ENCODE measurements at places on chromosomes 13 and 19.

DNA sequence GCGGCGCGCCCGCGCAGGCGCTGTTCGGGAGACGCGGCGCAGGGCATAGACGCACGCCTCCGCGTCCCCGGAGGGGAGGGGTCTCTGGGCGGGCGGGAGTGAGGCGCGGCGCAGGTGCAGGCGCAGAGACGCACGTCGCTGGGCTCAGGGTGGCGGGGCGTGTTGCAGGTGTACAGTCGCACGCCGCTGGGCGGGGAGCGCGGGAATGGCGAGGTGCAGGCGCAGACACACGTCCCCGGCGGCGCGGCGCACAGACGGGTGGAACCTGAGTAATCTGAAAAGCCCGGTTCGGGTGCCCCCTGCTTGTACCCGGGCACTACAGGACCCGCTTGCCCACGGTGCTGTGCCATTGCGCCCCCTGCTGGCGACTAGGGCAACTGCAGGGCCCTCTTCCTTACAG lies 44.7 kb downstream of the PLPP2 start:
- DNase-seq = no peak

GRCh38 chr13:28753946-28754345 lies 35.2 kb upstream of the SLC46A3 start:
- no peak for DNase-seq

DNA sequence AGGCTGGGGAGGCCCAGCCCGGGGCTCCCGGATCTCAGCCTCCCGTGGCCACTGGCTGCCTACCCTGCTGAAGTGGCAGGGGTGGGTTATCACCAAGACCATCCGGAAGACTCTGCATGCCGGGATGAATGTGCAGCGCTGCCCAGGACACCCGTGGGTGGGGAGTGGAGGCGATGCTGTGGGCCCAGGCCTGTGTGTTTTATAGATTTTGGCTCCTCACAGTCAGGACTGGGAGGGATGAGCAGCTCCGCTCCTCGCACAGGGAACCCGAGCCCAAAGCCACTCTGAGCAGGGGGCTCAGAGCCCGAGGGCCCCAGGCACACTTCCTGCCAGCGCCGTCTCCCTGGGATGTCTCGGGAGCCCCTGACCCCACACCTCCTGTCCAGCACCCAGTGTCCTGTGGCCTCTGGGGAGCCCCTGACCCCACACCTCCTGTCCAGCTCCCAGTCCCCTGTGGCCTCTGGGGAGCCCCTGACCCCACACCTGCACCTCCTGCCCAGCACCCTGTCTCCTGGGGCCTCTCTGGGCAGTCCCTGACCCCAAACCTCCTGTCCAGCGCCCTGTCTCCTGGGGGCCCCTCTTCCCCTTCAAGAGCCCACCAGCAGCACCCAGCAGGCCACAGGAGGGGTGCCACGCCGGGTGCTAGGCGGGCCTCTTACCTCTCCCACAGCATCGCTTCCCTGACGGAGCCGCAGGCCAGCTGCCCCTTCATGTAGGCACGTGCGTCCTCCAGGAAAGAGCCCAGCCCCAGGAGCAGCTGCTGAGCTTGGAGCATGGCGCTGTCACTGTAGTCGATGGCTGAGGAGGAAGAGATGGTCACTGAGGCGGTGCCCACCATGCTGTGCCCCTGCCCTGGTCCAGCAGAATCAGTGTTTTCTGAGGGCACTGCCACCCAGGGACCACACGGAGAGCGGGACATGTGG lies 31.4 kb downstream of the NAXD start:
- no peak for DNase-seq

GRCh38 chr19:29326849-29327840 lies 114.2 kb upstream of the UQCRFS1 start:
- no peak for DNase-seq

DNA sequence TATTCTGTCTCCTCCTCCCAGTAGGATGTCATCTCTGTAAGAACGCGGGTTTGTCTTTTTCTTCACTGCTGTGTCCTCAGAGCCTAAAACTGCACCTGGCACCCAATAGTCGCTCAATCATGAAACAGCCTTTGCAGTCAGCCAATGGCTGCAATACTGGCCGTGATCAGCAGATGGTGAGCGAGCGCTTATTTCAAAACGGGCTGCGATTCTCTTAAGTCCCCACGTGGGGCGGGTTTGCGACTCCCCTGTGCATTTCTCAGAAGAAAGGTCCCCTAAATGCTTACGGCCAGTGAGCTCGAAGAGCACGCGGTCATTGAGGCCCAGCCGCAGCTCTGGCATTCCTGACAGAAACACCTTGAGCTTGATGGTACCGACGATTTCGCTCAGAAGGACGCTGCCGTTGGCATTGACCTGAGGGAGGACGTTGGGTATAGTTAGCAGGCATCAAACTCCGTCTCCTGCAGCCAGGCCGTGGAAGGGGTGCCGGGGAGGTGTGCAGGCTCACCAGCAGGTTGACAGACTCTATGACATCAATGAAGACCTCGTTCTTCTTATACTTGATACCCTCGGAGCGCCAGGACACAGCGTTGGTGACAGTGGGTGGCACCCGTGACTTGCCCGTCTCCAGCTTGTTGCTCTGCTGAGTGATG lies 6.0 kb downstream of the AP1M2 start:
- no peak for DNase-seq

DNA sequence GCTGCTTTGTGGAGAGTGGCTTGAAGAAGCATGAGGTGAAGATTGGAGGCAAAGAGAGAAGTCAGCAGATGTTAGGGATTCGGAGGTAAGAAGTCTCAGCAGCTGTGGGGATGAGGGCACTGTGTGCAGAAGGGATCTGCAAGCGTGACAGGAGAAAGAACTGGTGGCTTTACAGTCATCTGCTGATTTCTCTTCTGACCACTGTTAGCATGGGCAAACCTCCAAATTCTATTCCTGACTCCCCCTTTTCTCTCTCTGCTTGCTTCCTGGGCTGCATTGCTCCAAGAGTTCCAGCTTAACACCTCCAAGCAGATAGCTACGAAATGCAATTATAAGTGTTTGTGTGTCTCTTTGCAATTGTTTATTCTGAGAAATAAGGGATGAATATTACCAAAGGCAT lies 159.6 kb downstream of the GGACT start:
- no peak for DNase-seq

- DNase-seq = no peak
Measured at GRCh38 chr13:20714563-20715329, 11.2 kb downstream of the IL17D start.

GRCh38 chr19:3984584-3984907 lies 717 bp downstream of the EEF2 start:
- no peak for DNase-seq

GRCh38 chr19:29381353-29382203 lies 144.2 kb upstream of the VSTM2B start:
- DNase-seq = no peak

DNA sequence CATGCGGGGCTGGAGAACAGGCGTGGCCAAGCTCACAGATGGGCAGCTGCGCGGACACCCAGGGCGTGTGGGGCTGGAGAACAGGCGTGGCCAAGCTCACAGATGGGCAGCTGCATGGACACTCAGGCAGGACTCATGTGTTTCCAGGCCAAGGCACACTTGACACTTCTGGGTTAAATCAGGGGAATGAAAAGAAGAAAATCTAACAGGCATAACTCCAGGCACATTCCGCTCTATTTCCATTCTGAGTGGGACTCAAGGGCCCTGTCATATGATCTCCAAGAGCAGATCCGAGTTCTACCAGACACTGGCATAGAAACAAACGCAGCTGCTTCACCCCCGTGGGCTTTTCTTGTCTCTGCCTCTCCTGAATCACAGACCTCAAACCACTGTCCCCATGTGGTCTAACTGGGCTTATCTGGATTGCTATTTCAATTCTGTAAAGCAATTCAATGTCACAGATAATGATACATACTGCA lies 17.4 kb upstream of the C13orf46 start:
- no peak for DNase-seq

DNA sequence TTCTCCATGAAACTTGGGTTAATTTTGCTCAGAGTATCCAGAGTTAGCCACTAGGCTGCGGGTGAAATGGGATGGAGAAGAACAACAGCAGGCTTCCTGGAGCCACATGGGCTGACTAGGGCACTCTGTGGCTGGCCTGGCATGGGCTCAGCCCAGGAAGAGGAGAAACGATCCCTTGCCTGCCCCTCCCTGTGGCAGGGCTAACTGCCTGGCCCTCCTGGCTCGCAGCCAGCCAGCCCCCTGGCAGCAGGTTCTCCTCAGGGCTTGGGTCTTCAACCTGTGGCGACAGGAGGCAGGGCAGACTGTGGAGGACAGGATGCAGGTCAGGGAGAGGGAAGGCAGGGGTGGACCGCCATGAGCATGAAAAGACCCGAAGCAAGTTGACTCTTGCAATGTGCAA lies 78.7 kb upstream of the GPR183 start:
- no peak for DNase-seq

GRCh38 chr19:17331045-17331558 lies 3.6 kb downstream of the ANO8 start:
- DNase-seq = no peak

DNA sequence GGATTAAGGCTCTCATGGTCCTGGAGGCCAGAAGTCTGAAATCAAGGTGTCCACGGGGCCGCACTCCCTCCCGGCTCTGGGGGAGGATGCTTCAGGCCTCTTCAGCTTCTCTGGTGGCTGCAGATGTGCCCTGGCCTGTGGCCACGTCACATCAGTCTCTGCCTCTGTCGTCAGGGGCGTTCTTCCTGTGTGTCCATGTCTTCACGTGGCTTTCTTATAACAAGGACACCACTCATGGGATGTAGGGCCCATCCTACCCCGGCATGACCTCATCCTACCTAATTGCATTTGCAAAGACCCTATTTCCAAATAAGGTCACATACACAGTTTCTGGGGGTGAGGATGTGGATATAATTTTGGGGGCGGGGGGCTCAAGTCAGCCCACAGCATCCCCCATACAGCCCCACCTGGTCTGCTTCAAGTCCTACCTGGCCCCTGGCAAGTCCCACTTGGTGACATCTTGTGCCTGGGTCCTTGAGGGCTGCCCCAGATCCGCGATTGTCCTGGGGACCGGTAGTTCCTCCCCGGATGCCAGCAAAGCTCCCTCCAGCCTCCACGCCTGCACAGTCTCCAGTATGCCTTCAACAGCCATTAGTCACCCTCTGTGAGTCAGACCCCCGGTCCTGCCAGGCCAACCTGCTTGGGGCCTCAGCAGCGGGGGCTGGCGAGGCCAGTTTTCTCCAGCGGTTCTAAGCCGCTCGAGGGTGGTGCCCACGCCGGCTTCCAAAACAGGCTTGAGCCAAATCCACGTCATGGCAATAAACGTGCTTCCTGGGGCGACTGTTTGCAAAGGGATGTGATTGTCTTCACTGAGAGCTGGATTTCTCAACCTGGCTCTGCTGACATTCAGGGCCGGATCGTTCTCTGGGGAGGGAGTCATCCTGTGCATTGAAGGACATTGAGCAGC lies 32.2 kb downstream of the MYO9B start:
- DNase-seq = no peak

DNA sequence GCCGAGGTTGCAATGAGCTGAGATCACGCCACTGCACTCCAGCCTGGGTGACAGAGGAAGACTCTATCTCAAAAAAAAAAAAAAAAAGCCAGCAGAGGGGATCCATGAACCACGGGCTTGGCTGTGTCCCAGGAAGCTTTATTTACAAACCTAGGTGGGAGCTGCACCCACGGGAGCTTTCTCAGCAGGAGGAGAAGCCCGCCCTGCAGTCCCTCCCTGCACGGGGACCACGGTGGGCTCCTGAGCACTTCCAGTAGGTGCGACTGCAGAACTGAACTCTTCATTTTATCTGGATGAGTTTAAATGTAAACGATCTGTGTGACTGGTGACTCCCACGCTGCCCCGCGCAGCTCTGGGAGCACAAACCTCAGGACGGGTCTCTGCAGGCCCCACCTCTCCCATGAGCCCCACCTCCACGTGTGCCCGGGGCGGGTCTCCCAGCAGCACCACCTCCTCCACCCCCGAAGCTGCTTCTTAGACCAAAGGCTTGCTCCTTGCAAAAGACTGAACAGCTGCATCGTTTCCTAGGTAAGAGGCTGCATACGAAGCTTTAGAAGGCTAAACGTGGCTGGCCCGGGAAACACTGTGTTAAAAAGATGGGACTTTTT lies 66.4 kb downstream of the SPACA7 start:
- DNase-seq = no peak

- no peak for DNase-seq
Measured at GRCh38 chr19:11499220-11499726, 6.4 kb downstream of the ZNF653 start.

GRCh38 chr13:88042489-88042888 lies 371.3 kb downstream of the SLITRK5 start:
- no peak for DNase-seq

DNA sequence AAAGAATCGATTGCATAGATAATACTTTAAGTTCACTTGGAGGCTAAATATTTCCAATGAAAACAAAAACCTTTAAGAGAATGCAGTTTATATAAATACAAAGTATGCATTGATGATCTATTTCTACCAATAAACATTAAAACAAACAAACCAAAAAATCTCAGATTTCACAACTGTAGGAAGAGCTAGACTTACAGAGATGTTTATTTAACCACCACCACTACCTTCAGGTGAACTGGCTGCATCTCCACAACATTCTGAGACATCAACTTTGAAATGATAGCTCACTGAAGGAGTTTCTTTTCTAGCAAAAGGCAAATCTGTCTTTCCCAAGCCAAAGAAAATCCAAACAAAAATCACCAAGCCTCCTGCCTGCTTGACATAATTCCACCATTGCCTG lies 44.2 kb downstream of the FOXO1 start:
- no peak for DNase-seq

- no peak for DNase-seq
Measured at GRCh38 chr13:26502826-26503225, 54.7 kb upstream of the WASF3 start.

- DNase-seq = peak; percentile 74
Measured at GRCh38 chr13:24221007-24221406, 60.5 kb downstream of the SPATA13 start.

DNA sequence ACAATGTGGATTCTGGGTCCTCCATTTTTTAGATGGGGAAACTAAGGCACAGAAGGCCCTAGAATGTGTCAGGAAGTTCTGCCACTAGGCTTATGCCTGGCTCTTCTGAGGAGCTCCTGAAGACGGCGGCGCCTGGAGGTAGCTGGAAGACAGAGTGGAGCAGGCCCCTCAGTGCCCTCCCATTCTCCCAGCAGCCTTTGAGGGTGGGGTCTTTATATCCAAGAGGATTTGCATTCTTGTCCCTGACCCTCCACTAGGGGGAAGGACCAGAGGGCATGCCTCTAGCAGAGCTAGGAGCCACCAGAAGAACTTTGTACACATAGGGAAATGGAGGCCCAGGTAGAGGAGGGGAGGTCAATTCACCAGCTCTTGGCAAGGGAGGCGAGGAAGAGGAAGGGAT lies 9.4 kb downstream of the CELF5 start:
- DNase-seq = no peak

- DNase-seq = no peak
Measured at GRCh38 chr13:25679159-25679558, 307.4 kb downstream of the ATP8A2 start.

GRCh38 chr19:3132971-3133792 lies 2.7 kb upstream of the GNA15 start:
- peak; percentile 61 for DNase-seq

Measured in T47D (cell line).